ENCODE measurements at places on chromosomes 5 and 9. TPM values are rescaled to one million over a fixed set of nuclear protein-coding genes. Genes with fewer than 3 reads are reported as not detected.

The FAM240B gene
- total RNA-seq, result not detected

The ABLIM3 gene
- total RNA-seq, result 23.0 TPM

The EIF4E1B gene
- total RNA-seq, result not detected

The MZB1 gene
- total RNA-seq, result not detected
